Liver (tissue), 10 donors: ENCODE measurements at places on chromosomes 2 and 18. TPM values are rescaled to one million over a fixed set of nuclear protein-coding genes. Genes with fewer than 3 reads are reported as not detected.

DNA sequence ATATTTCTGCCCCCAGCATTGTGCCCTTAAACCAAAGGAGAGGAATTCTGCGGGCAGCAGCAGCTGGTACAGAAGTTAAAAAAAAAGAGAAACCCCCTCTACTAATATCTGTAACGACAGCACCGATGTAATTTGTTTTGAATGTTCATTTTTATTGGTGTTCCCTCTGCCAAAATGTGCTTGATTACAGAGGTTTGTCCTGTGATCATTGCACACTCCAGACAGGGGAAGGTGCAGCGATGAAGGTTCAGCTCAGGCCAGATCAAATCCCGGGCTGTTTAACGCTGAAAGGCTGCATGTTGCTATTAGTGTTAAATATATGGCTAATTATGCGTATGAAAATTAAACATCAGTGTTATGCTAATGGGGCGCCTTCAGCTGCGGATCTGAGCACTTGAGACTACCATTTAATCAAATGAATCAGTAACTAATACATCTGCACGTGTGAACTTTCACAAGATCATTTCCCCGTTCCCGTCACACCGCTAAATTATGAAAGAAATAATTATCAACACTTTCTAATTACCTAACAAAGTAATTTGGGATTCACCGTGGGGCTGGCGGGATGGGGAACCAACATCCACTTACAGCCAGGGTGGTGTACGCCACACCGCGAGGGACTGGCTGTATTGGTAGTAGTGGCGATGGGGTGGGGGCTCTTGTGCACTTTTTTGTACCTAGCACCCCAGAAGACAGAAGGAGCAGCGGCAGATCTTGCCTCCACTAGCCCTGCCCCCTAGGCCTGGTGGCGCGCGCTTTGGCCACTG, 1.5 kb upstream of the DLX1 start:
- no peak for DNase-seq

DNA sequence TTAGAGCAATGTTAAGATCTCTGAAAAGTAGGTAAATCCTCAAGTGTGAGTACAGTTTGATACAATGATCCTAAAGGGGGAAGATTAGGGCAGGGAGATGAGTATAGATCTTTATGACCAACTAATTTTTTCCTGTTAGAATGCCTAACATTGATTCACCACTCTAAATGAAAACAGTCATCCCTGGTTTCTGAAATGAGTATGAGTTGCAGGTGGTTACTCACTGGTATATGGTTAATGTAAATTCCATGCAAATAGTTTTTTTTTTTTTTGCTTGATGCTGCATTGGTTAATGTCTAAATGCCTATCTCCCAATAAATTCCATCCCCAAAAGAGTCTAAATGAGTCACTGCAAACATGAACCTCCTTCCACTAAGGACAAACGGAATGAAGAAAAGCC, 55.0 kb upstream of the SERPINB2 start:
- DNase-seq = no peak

DNA sequence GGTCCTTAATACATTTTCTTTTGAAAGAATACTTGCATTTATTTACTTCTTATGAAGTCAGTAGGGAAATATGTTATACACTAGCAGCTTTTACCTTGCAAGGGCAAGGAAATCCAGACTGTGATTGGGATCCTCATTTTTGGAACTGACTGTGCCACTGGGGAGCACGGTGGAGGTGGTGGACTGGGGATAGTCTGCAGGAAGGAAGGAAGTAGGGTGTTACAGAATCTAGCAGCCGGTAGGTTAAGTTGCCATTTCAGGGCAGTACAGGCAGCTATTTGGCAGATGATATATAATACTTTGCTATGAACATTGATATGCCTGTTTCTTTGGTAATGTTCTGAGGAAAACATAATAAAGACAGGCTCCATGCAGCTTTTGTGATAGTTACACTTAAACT, 238.3 kb downstream of the PHLPP1 start:
- no peak for DNase-seq

GRCh38 chr18:74895686-74896085, 298.0 kb downstream of the ZNF407 start:
- DNase-seq = no peak

GRCh38 chr2:27863146-27863545, 27.0 kb downstream of the RBKS start:
- DNase-seq = no peak

DNA sequence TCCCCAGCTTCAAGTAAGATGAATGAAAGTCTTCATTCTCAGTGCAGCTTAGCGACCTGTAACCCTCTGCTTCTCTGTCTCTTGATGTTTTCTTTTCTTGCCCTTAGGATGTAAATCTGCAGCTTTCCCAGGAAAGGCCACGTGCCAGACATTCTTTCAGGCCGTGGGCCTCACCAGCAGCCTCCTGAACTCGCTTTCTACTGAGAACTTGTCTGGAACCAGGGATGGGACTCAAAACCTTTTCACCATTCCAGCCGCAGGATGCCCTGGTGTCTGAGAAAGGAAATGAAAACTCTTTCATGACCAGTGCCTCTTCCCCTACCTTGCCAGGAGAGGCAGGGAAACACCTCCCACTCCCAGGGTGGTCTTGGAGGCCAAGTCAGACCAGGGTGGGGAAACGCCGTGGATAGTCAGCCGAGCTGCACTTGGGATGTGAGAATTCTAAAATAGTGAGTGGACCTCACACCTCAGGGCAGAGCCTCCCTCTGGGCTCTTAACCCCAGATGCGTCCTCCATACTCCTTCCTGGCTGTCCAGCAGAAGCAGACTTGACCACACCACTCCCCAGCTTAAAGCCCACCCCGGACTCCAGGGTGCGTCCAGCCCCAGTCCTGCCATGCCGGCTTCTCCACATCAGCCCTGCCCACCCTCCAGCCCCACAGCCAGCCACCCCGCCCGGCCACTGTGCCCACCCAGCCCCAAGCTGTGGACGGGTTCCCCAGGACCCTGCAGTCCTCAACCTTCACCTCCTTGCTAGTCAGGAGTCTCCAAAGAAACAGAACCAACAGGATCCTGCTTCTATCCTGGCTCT, 115.5 kb downstream of the TWIST2 start:
- no peak for DNase-seq

DNA sequence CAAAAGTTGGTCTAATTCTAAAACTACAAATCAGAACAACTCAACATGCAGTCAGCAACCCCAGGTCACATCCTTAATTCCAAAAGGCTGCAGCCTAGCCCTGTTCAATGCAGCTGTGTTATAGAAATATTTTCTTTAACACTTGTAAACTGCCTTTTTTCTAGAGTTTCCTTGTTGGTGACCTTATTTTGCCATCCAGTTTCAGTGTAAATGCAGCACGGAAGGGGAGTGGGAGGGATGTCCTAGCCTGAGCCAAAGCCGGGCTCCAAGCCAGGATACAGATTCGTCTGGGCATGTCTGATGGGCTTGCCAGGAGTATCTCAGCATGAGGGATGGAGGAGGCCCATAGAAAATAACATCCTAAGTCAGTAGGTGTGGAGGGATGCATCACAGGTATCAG, 17.7 kb upstream of the SP3 start:
- DNase-seq = no peak

- no peak for DNase-seq
Measured at GRCh38 chr2:71665168-71666093, 212.1 kb downstream of the DYSF start.

- DNase-seq = peak; percentile 9
Measured at GRCh38 chr2:108912629-108912902, 76.5 kb downstream of the EDAR start.

DNA sequence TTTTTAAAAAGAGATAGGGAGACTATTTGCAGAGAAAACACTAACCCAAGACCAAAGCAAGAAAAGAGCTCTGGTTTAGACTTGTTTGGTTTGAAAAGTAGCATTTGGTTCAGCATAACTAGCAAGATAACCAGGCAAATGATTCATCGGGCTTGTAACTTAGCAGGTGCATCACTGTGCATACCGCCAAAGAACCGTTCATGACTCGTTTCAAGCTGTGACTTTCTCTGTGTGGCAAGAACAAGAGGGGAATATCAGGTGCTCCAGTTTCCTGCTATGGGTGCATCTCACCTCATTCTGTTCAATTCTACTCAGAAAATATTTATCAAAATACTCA, 244.9 kb downstream of the ETAA1 start:
- no peak for DNase-seq

DNA sequence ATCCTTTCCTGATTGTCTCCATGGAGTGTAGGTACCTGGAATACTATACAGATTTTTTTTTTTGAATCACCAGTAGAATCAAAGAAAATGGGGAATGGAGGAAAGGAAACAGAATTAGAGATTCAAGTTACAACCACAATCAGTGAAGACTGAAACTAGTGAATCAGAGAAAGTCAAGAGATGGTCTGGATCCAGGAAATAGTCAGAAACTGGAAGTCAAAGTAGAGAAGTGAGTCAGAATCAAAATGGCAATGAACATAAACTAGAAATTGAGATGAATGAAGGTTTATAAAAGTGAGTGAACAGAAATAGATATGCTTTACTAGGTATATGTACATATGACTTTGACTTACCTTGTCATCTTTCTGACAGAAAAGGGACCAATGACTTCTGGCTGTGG, 579.0 kb downstream of the PLCL1 start:
- no peak for DNase-seq

DNA sequence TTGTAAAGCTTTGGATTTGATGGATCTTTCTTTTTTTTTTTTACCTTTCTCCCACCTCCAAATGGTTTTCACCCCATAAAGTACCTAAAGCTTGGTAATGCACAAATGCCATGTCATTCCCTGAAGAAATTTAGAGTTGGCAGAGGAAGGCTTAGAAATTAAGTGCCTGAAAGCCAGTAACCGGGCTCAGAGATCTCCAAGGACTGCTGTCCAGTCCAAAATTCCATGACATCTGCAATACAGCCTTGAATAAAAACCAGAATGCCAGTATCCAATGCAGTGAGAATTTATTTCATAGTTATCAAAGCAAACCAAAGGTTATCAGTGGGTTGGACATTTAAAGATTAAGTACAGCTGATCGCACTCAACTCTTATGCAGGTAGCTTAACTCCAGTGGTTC, 209.9 kb upstream of the RBBP8 start:
- DNase-seq = no peak

- DNase-seq = no peak
Measured at GRCh38 chr18:13269521-13270011, 51.0 kb downstream of the LDLRAD4 start.

DNA sequence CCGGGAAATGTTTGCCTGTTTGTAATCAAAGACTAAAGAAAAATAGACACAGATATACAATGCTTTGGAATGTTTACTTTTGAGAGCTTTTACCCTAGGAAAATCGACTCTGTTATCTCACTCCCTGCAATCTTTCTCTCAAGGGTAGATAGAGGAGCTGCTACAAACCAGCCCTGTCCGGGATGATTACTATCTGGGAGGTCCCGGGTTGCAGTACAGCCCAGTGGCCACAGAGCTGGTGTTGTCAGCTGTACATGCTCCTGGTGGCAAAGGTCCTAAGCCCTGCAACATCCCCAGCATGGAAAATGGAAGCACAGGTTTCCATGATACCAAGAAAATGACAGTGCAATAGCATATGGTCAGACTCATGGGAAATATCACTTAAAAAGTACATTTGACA, 570.5 kb upstream of the SOX11 start:
- DNase-seq = no peak

GRCh38 chr18:39607034-39607433, 2041.4 kb upstream of the CELF4 start:
- DNase-seq = no peak

GRCh38 chr2:119549241-119549640, 5.0 kb downstream of the CFAP221 start:
- DNase-seq = no peak

GRCh38 chr18:7645756-7646155, 78.6 kb downstream of the PTPRM start:
- DNase-seq = no peak

Gene CCBE1
- 2.3 TPM for total RNA-seq

Gene TGFA
- 2.9 TPM for total RNA-seq

Gene SULT1C2
- 8.9 TPM for total RNA-seq

Gene TXNDC2
- total RNA-seq = under 0.01 TPM

Gene DLGAP1
- 1.2 TPM for total RNA-seq

Gene SOS1
- 16.4 TPM for total RNA-seq

Gene LBX2
- total RNA-seq = 0.84 TPM

Gene KATNAL2
- 0.42 TPM for total RNA-seq

Gene CDH2
- 49.5 TPM for total RNA-seq

Gene TCF23
- under 0.01 TPM for total RNA-seq
